ENCODE measurements at places on chromosomes 12 and 14.

- DNase-seq: no peak
Measured at GRCh38 chr14:93320489-93320888, 12.3 kb downstream of the BTBD7 start.

- no peak for DNase-seq
Measured at GRCh38 chr12:61037792-61038191, 1222.4 kb upstream of the USP15 start.

DNA sequence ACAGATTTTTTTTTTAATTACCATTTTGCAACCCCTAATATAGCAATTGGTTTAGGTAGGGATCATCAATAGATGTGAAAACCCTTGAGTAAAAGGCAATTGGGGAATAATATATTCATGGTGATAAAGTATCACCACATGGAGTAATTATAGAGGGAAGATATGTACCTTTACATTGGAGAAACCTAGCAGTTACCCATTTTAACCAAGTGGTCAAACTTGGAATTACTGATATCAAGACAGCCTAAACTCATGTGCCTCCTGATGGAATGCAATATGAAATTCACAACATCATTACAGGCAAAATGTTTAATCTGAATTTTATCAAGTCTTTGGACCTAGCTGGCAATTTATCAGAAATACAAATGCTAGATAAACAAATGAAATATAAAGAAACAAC lies 6.7 kb upstream of the SLC10A1 start:
- DNase-seq: no peak

- no peak for DNase-seq
Measured at GRCh38 chr12:84976133-84976532, 59.9 kb downstream of the TSPAN19 start.

DNA sequence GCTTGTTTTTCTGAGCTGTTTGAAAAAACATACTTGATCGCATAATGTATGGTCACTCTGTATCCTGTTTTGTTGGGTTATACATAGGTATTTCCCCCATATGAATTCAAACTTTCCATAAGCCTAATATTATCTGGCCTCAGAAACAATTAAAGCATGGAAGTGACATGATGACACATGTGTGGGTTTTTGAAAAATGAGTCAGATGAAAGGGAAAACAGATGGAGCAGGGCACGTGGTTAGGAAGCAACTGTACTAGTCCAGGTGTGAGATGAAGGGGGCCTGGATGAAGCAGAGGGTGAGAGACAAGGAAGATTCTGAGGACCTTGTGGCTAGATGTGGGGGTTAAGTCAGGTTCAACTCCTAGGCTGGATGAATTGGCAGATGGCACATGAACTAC lies 92.7 kb upstream of the DNM1L start:
- no peak for DNase-seq

- no peak for DNase-seq
Measured at GRCh38 chr12:24537083-24537860, 411.6 kb downstream of the BCAT1 start.

DNA sequence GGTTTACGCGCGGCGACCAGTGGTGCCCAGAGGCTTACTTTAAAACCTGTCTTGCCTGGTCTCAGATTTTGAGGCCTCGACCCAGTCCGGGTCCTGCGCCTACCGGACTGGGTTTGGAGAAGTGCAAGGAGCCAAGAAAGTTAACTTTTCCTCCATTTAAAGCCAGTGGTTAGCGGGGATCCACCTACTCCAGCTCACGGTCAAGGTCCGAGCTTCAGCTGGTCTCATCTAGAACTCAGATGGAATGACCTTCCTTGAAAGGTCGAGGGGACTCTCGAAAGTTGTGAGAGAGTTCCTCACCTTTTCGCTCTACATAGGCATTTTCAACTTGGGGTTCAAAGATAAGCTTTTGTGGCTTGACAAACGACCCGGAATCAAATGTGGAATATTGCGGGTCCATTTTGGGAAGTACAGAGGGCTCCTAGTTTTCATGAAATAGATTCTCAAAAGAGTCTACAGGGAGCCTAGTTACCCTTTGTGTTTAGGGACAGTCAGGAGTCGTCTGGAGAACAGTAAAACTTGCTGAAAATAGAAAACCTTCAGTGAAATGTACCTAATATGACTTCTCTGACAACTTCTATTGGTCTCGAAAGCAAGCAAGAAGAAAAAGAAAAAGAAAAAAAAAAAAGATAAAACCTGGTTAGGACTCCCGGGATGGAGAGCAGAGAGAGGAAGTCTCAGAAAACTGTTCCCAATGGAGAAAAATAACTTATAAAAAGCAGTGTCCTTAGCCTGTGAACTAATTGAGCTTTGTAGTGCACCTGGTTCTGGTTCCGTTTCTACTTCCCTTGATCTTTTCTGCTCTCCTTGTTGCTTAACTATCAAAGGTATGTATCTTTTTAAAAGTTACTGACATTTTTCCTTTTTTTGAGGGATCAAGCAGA lies 1.4 kb downstream of the KCNMB4 start:
- DNase-seq: no peak

DNA sequence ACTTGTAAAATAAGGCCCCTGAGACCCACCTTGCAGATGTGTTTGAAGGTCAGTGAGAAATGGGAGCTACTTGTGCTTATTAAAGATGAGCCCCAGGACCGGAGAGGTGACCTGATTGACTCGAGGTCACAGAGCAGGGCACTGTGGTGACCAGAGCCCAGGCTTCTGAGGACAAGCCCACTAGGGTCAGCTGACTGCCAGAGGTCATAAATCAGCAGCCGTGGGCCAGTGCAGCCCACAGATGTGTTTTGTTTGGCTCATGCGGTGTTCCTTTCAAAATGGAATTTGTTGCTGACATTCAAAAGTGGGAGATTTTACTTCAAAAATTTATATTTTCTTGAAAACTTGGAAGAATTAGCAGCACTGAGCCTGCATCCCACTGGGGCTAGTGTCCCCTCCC lies 24.5 kb downstream of the JDP2 start:
- no peak for DNase-seq

- no peak for DNase-seq
Measured at GRCh38 chr12:73124480-73124879, 852.3 kb downstream of the TRHDE start.

DNA sequence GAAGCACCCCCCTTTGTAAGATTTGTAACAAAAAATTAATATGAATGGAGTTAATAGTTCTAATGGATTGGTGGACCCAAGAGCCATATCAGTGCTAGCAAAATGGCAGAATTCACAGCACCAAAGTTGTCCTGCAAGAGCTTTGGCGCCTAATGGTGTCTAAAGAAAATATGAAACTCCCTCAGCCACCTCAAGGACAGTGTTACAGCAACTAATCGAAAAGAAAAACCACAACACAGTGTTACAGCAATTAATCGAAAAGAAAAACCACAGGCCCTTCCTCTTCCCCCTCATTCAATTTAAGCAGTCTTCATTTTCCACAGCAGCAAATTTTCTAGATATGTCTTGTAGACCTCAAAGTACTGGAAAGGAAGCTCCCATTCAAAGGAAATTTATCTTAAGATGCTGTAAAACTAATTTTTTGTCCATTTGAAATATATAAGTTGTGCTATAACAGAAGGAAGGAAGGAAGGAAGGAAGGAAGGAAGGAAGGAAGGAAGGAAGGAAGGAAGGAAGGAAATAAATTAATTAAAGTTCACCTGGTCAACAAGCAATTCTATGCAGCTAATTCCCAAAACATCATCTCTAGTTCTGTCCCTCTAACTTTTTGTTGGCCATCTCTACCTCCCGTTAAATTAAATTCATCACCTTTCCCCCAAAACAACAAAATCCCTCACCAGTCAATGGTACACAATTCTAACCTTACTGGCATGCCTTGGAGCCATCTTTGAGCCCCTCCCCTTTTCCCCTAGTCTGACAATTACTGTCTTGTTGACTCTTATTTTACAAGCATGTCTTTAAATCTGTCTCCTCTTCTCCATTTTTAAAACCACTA lies 17.4 kb downstream of the LRP6 start:
- no peak for DNase-seq

- no peak for DNase-seq
Measured at GRCh38 chr12:75638792-75639191, 127.4 kb upstream of the KRR1 start.

DNA sequence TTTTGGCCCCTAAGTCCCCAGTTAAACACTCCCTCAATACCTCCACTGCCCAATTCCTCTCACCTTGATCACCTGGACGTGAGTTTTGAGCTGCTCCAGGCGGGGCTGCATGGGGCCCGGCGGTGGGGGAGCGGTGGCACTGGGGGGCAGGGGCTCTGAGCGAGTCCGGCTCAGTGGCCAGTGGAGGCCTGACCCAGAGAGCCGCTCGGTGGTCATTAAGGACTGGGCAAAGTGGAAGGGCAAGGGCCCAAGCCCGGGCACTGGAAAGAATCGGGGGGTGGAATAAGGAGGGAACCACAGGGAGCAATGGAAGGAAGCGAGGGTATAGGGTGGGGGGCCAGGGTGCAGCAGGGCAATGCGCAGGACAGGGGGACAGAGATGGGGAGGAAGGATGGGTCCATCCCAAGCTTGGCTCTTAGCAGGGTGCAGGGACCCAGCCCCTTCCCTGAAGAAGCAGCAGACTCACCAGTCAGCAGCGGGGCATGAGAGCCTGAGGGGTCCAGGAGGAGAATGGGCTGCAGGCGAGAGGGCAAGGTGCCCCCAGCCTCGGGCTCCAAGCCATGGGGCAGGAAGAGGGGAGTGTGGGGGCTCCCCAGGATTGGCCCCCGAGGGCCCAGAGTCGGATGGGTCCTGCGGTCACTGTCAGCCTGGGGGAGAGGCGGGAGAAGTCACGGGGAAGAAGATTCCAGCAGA lies 22.2 kb downstream of the SLC48A1 start:
- DNase-seq: no peak

GRCh38 chr14:51581017-51581881 lies 70.5 kb upstream of the FRMD6 start:
- no peak for DNase-seq

- no peak for DNase-seq
Measured at GRCh38 chr14:65144170-65144569, 41.9 kb upstream of the MAX start.

GRCh38 chr12:128871516-128871892 lies 18.2 kb downstream of the GLT1D1 start:
- no peak for DNase-seq

DNA sequence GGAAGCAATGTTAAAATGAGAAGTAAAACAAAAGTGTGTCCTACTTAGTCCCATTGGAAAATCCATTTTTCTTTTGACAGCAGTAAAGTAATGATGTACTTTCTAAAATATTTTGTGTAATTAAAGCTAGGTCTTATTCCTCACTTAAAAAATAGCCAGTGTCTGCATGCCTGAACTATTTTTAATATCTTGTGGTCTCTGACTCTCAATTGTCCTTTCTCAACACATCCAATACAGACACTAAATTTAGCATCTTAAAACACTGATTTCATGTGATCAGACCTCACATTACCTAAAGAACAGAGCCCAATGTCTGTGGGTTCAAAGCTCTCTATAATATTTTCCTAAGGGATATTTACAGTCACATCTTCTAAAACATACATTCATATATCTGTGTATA lies 108.0 kb downstream of the DERA start:
- no peak for DNase-seq

GRCh38 chr12:42017051-42017450 lies 127.6 kb downstream of the GXYLT1 start:
- DNase-seq: no peak

GRCh38 chr14:23160924-23161522 lies 22.4 kb downstream of the SLC7A8 start:
- no peak for DNase-seq

DNA sequence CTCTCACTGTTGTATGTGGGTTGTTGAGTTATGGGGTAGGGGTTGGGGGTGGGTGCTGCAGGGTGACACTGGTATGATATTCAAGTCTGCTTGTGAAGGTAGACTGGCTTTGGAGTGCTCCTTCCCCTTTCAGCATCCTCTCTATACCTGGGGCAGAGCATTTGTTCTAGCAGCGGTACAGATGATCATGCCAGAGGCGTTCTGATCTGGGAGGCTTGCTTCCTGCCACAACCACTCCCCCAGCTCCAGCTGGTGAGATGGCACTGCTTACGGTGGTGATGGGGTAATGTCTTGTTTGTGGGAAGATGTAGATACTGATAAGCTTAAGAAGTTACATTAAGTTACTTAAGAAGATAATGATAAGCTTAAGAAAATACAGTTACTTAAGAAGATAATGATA lies 131.8 kb downstream of the ERC1 start:
- peak; percentile 14 for DNase-seq

- no peak for DNase-seq
Measured at GRCh38 chr14:98736701-98737338, 535.2 kb downstream of the BCL11B start.

- DNase-seq: no peak
Measured at GRCh38 chr14:57578801-57579200, 85.1 kb upstream of the CCDC198 start.

DNA sequence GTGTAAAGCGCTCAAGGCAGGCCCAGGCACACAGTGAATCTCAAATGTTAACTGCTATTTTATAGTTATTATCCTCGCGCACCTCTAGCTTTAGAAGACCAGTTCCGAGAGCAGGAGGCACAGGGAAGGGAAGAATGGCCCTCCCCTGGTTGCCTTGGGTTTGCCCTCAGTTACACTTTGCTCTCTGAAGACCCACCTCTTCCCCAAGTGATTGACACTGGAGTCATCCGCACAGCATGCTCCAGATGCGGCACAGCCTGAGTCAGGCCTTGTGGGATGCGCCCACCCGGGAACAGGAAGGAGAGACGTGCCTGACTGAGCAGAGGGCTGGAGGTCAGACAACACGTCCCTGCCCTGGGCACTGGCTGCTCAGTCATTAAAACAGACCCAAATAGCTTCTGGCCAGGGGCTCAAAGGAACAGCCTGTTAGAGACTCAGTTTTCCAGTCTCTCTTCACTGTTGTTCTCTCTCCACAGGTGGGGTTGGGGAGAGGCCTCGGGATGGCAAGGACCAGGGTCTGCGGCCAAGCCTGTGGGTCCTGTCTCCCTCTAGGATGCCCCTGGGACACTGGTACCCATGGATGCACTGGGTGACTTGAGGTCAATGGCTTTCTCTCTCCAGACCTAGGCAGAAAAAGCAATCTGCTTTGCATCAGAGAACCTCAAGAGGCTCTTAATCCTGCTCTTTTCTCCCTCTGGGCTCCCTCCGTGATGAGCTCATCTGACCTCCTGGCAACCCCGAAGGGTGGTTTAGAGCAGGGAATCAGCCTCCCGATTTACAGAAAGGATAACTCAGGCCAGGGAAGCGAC lies 13.6 kb upstream of the MLXIP start:
- no peak for DNase-seq

DNA sequence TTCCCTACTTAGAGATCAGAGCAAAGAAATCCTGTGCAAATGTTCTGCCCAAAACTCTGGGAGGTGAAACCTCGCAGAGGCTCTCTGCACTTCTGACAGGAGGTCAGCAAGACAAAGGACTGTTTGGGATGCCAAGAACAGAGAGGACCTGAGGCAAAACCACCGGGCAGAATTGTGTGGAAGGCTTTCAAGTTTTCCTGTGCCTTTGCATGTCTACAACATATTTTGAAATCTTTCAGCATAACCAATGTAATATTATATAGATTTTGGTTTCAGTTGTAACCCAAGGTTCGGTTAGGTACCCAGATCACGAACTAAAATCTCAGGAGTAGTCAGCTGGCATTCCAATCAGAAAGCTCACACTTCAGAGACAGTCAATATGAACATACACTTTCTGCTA lies 99.4 kb upstream of the PLEKHA5 start:
- no peak for DNase-seq

GRCh38 chr12:81896771-81897170 lies 137.6 kb upstream of the PPFIA2 start:
- DNase-seq: no peak
